GM13977 (cell line): ENCODE measurements at places on chromosomes 2 and 18.

DNA sequence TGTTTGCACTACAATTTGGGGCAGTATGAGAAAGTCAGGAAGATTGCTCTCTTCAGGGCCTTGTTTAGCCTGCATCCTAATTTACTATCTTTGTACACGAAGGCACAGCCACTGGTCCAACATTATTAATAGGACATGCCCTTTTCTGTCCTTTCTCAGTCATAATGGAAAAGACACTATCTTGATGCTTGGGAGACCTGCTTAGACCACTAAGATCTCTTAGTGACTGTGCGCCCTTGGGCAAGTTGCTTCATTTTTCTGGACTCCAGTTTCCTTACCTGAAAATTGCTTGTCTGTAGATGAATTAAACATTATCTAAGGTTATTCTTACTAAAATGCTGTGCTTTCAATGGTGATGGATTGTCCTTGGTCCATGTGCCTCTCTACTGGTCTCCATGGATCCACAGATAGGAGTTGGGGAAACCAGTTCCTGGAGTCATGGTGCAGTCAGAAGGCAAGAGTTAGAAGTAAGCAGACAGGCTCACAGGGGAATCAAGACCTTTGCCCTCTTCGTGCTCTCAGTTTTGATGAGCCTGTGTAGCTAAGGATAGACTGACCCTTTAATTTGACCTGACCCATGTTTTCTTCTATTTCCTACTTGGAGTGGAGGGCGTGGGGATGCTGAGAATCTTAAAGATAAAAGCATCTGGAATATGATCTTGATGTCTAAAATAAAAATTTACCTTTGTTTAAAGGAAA, 114.0 kb downstream of the RAPGEF4 start:
- no peak for DNase-seq

DNA sequence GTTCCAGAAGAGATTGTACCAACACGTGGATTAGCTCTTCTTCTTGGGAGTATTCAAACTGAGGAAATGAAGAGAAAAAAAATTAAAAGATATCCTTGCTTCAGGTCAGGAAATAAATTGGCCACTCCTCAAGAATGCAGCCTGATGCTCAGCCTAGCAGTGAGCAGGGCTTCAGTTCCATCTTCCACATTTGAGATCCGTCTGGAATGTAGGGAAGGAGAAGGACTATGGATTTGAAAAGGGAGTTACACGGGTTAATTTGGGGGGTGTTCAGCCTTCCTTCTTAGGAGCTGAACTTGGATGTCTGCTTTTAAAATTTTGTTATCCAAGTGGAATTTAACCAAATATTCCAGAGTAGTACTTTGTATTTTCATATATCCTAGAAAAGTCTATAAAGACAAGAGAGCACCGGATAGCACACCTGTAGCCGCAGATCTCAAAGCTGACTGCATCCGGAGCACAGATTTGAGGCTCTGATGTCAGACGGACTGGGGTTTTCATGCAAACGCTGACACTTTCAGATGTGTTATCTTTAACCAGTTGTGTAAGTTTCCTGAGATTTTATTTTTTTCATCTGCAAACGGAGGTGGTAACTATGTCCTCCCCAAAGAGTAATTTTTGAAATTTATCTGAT, 99.3 kb downstream of the COPS8 start:
- no peak for DNase-seq

DNA sequence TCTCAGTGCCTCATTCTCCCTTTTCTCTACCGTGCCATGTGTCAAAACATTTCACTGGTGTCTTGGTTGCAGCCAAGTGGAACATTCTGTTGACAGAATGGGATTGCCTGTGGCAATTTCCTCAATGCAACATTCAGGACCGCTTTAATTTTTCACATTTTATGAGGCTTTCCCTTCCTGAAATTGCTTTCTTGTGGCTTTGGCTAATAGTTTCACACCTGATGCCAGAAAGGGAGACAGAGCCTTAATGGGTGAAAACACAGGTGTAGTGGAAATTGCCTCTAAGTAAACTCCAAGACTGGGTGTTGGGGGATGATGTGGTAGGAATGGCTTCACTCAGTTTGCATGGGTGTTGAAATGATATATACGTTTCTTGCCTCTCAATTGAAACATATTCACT, 278.3 kb downstream of the TSN start:
- no peak for DNase-seq

DNA sequence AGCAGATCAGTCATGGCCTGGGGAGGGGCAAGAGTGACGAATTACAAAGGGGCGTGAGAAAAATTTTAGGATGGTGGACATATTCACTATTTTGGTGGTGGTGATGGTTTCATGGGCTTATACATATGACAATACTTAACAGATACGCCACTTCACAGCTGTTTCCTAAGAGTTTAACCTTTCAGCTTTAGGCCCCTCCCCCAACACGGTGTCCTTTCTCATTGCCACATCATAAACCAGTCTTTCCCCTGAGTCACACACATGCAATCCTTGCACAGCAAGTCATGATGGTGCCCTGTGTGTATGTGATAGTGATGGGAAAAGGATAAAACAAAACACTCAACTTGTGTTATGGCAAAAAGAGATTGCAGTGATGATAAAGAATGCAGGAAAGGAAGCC, 47.6 kb upstream of the IL1R1 start:
- DNase-seq = no peak

- no peak for DNase-seq
These were observed 3.2 kb downstream of the MARS2 start for GRCh38 chr2:197708331-197708730.

GRCh38 chr2:120783371-120783791, 47.7 kb downstream of the GLI2 start:
- DNase-seq = no peak

DNA sequence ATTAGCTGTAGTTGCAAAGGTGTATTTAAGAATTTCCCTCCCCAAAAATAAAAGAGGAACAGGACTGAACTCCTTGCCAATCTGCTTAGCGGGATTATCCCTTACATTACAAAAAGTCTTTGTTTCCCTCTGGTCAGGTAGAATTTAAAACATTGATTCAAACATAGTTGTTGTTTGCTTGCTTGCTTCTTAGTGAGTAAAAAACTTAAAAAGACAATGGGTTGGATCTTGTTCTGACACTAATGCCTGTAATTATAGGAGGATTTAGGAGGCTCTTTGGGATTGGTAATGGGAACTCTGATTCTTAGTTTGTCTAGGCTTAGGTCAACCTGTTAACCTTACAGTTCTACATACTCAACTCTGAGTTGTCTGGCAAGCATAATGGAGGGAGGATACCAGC, 3.7 kb upstream of the CEBPZOS start:
- DNase-seq = no peak

GRCh38 chr2:233044974-233045605, 12.6 kb downstream of the NEU2 start:
- no peak for DNase-seq

GRCh38 chr2:10883801-10884478, 27.8 kb upstream of the KCNF1 start:
- no peak for DNase-seq
